ENCODE measurements at places on chromosomes 4 and X. TPM values are rescaled to one million over a fixed set of nuclear protein-coding genes. Genes with fewer than 3 reads are reported as not detected.

The GSX2 gene
- not detected for polyA plus RNA-seq

The SUV39H1 gene
- 5.8 TPM for polyA plus RNA-seq

The CDKL5 gene
- polyA plus RNA-seq = 1.6 TPM

The ETDB gene
- not detected for polyA plus RNA-seq

The FHL1 gene
- 127 TPM for polyA plus RNA-seq
